Calu3 (cell line): ENCODE measurements at places on chromosomes 3 and 15.

DNA sequence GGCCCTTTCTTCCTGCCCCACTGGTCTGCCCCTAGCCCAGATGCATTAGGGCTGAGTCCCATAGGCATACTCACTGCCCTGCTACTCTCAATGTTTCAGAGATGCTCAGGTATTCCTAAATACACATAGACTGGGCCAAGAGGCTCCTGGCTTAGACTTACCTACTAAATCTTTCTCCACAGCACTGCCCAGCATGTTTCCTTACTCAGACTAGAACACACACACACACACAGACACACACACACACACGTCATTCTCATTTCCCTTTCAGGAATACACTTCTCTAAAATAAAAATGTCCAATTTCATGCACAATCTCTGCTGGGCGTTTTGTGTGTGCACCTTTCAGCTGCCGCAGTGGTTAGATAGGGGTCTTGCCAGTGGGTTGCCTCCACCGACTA lies 175.7 kb downstream of the FAM43A start:
- no peak for DNase-seq

DNA sequence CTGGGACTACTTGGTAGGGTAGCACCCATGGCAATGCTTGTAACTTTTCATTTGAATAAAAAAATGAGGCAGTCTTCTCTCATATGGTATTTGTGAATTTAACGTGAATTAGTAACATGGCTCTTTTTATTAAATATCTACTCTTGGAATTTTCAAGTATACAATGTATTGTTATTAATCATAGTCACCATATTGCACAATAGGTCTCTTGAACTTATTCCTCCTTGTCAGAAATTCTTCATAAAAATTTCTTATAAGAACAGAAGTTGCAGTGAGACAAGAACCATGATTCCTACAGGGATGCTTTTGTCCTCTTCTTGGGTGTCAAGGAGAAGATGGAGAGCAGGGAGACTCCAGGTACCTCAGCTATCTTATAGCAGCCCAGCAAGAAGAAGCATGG lies 203.8 kb upstream of the FEZF2 start:
- no peak for DNase-seq

DNA sequence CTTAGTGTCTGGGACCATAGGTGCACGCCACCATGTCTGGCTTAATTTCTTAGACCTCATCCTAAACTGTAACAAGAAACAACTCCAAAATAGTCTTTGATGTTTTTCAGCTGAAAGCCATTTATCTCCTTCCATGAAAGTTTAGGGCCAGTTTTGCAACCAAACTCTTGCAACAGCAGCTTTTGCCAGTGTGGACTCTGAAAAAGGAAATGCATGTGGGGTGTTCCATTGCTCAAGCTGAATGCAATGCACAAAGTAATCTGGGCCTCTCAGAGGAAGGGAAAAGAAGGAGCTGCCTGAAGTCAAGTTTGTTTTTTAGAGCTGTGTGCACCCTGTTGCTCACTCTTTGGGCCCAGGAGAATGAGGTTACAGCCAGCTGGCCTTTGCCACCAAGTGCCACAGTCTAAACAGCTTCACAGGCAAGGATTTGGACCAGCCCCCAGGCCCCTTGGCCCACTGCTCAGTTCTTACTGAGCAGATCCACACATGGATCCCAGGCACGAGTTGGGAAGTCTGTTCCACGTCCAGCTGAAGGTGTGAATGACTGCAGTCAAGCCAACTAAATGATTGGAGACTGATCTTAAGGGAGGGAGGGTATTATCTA lies 212.3 kb upstream of the LRRFIP2 start:
- DNase-seq, result no peak

GRCh38 chr3:155673421-155673820 lies 71.5 kb downstream of the PLCH1 start:
- no peak for DNase-seq

GRCh38 chr3:177598097-177598833 lies 401.0 kb upstream of the TBL1XR1 start:
- DNase-seq, result no peak

DNA sequence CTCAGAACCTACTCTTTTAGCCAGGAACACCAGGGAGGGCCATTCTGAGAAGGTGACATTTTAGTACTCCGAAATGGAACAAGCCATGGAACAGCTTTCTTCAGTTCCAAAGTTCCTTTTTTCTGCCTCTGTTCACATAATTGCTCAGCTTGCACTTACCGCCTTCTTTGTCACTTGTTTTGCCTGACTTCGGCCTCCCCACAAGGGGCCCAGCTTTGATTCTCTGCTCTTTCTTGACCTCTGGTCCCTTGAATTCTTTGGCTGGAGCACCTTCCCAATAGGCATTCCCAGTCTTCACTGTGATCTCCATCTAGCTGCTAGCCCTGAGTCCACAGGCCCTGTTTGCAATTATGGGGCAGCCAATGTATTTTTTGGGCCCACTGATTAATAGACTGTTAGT lies 51.4 kb upstream of the SLC7A14 start:
- DNase-seq, result no peak

- DNase-seq, result peak; percentile 31
Observed at GRCh38 chr15:66252685-66253417, 699 bp downstream of the MEGF11 start.

DNA sequence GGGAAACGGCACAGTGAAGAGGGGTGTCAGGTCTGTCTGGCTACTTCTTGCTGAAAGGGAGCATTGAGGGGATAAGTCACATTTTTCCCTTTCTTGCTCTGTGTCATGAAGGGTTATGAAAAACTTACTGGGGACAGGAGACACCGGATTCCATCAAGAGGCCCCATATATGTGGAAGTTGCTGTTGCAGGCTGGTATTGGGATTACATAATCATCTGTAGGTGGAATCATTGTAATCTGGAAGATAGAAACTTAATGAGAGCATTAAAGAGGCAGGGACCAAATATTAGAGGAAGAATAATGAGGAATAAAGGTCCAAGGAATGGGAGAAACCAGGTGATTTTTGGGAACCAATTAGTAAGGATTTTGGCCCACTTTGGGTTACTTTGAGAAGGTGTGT lies 4.2 kb upstream of the TCAIM start:
- no peak for DNase-seq

DNA sequence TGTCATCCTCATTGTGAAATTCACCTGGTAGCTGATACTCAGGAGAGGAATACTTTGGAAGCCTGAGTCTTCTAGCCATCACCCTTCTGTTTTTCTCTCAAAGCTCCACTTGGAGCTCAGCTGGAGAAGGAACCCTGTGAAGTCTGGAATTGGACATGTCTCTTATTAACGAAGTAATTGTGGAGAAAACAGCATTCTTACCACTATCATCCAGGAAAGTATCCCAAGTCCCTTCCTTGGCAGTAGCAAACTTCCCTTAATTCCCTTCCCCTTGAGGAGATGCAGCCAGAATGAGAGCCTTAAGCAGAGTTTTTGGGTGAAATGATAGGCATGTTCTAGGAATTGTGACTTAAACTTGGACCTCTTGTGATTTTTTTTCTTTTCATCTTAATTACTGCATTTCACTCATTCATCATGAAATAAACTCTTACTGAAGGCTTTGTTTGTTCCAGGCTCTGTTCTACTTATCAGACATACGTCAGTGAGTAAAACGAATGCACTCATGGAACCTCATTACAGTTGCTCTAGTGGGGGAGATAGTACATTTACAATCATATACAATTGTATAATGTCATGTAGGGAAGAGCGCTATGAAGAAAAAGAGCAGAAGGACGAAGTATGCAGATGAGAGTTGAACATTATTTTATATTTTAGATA lies 30.5 kb upstream of the TCF12 start:
- DNase-seq, result no peak

GRCh38 chr3:111747490-111747889 lies 111.6 kb upstream of the PHLDB2 start:
- DNase-seq, result peak; percentile 59

DNA sequence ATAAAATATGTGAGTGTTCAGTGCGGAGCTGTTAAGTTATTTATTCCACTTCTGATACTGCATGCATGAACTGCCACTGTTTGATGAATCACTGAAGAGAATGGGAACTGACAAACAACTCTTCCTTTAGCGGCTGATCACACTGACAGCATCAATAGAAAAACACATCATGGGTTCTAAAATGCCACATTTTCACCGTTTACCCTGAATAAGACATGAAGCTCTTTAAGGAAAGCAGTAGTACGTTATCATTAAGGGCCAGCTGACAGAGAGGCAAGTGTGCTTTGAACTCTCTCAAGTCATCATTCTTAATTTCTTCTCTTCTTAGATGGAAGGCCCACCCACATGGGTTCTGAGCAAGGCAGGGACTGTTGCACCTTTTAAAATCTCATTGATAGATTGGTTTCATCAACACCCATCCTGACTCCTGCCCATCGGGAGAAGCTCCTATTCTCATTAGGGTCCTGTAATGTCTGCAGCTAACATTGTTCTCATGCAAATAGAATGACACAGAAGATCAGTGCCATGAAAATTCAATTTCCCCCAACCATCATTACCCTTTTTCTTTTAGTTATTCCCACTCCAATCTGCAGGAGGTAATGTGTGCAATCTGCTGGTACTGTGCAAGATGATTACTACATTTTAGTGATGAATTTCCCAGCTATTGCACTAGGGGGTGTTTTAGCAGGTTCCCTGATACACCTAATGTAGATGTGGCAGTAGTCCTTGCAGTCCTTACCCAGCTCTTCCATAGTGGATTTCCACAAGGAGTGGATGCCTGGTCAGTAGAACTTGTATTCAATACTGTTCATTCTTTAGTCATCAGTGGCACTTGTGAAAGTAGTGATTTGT lies 119.1 kb downstream of the ROBO2 start:
- no peak for DNase-seq

DNA sequence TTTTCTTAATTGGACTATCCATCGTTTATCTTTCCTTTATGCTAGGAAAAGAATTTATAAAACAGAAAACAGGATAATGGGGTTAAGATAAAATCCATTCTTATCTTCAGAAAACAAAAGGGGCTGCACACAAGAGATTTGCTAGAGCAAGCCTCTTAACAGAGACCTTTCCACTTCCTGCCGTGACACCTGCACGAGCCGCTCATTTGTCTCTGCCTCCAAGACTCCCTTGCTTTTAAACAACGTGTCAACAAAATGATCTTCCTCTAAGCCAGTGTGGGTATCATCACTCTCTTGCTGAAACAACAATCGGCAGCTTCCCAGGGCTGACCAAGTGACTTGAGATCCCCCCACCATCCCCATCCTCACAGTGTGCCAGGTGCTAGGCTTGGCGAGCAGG lies 33.1 kb downstream of the GABRB3 start:
- DNase-seq, result no peak

GRCh38 chr15:58201516-58201915 lies 63.3 kb downstream of the AQP9 start:
- no peak for DNase-seq

DNA sequence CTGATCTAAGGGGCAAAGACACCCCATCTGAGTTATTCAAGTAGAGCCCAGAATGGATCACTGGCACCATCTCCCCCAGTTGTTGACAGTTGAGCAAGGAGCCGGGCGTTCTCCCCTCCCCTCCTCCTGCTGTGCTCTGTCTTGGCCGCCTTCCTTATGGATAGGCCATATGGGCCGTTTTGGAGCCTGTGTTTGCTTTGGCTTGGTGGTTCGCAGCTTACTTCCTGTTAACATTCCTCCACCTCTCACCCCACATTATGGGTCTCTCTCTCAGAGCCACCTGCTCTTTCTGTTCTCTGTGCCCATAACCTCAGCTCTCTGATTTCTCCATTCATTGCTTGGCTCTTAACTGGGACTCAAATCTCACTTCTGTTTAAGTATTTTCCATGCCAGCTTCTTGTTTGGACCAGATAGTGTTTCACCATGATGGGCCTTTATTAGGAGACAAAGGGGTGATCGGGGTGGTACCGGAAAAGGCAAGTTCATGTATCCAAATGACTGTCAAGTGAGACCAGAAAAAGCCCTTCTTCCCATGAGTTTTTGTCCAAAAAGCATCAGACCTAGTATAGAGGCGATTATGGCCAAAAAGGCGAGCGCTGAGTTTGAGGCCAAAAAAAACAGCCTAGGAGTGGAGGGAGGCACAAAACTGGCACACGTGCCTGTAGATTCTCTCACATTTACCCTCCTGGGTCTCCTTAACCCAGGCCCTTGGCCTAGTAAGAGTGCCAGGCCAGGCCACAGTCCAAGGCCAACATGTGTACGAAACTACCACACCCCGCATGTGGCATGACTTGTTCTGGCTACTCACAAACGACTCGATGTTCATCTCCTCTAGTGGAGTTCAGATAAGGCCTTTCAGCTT lies 62.6 kb downstream of the DUT start:
- no peak for DNase-seq

GRCh38 chr15:34714476-34715121 lies 40.2 kb downstream of the GJD2 start:
- DNase-seq, result no peak

GRCh38 chr15:65837301-65838294 lies 31.7 kb upstream of the RAB11A start:
- DNase-seq, result no peak

- DNase-seq, result peak; percentile 78
Observed at GRCh38 chr3:89851974-89852621, 744.7 kb downstream of the EPHA3 start.

GRCh38 chr3:154540950-154541604 lies 111.1 kb upstream of the GPR149 start:
- DNase-seq, result no peak

GRCh38 chr3:3633761-3634160 lies 165.5 kb upstream of the LRRN1 start:
- no peak for DNase-seq

DNA sequence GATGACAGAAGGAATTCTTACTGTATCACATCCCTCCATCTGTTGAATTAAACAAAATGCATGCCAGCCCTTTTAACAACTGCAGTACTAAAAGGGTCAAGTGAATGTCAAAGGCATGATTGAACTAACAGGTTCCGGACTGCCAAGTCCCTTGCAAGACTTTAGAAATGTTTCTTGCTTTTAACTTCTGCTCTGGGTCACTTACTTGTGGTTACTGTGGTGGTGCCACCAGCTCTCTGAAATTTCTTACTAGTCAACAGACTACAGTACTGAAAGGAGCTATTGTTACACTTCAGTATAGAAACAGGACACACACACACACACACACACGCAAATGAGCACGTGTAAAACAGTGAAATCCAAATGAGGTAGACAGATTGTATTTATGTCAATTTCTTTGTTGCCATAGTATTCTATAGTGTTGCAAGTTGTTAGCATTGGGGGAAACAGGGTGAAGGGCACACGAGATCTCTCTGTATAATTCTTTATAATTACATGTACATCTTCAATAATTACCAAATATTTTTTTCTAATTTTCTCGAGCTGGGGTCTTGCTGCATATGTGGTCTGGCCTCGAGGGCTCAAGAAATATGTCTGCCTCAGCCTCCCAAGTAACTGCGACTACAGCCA lies 79.9 kb upstream of the SLC25A26 start:
- DNase-seq, result peak; percentile 47

GRCh38 chr15:67174446-67174845 lies 80.0 kb downstream of the AAGAB start:
- DNase-seq, result no peak
